ENCODE measurements at places on chromosomes 16 and 17.

GRCh38 chr17:861364-861763 lies 79.2 kb downstream of the MRM3 start:
- DNase-seq: no peak

- DNase-seq: no peak
Observed at GRCh38 chr17:78976907-78977680, 2.6 kb downstream of the LGALS3BP start.

- DNase-seq: no peak
Observed at GRCh38 chr16:57544124-57544653, 1.7 kb downstream of the ADGRG5 start.

DNA sequence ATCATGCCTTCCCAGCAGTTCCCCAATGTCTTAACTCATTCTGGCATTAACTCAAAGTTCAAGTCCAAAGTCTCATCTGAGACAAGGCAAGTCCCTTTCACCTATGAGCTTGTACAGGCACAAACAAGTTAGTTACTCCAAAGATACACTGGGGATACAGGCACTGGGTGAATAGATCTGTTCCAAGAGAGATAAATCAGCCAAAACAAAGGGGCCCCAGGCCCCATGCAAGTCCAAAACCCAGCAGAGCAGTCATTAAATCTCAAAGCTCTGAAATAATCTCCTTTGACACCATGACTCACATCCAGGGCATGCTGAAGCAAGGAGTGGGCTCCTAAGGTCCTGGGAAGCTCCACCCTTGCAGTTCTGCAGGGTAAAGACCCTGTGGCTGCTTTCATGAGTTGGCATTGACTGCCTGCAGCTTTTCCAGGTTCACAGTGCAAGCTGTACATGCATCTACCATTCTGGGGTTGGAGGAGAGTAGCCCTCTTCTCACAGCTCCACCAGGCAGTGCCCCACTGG lies 332.2 kb upstream of the KIF2B start:
- no peak for DNase-seq

GRCh38 chr16:26263406-26263805 lies 571.6 kb downstream of the HS3ST4 start:
- no peak for DNase-seq

DNA sequence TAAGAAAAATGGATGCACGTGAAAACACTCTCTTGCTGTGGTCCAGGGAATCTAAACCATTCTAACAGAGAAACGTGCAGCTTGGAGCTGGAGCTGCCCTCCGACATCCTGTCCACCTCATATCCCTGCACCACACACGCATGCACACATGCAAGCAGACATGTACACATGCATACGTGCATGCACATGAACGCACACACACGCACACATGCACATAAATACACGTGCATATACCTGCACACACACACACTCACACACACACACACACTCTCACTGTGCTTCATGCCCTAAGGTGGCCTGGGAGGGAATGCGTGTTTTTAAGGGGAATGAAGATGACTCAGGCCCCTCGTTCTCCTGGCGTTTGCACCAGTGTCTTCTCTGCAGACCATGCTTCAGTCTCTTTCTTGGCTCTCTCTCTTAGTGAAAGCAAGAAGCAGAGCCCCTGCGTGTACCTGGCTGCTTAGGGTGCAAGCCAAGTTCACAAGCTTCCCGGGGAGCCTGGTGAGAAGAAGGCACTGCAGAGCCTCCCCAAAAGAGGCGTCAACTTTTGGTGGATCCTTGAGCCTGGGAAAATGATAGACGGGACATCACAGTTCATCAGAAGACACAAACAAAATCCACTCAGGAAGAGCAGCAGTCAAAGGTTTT lies 72.8 kb downstream of the GOSR1 start:
- DNase-seq: no peak

- no peak for DNase-seq
Observed at GRCh38 chr17:68356949-68357455, 65.7 kb downstream of the ARSG start.

DNA sequence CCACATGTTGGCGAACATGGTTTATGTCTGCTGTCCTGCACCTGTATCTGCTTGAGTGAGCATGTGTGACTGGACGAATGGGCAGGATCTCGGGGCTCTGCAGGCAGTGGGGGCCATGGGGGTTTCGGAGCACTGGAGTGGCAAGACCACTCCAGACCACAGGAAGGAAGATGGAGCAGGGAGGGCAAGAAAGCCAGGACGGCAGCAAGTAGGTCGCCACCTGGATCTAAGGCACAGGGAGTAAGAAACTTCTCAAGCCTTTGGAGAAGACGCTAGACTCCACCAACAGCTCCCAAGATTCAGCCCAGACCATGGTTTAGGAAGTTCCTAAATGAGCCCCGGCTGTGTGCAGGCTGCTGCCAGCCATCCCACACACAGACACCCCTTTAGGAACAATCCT lies 32.8 kb upstream of the C16orf95 start:
- DNase-seq: no peak

- DNase-seq: no peak
Observed at GRCh38 chr16:49670627-49671026, 185.3 kb downstream of the ZNF423 start.

DNA sequence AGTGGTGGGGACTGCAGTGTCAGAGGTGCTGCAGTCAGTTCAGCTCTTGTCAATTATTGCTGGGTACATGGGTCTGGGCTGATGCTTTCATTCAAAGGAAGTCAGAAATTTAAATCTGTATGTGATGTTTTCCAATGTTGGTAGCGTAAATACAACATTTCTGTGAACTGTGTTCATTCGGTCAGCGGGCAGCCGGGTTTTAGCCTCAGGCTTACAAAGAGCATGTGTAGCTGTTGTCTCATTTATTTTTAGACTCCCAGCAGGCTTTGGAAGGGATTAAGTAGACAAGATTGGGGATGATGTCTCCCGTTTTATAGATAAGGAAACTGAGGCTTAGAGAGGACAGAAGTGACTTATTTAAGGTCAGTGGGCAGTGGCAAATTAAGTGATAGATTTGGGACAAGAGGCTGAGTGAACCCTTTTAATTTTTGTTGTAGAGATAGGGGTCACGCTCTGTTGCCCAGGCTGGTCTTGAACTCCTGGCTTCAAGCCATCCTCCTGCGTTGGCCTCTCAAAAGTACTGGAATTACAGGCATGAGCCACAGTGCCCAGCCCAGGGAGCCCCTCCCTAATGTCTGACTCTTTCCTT lies 8.1 kb downstream of the AQP8 start:
- DNase-seq: no peak

GRCh38 chr16:70778901-70779309 lies 22.1 kb downstream of the VAC14 start:
- peak; percentile 79 for DNase-seq

- DNase-seq: no peak
Observed at GRCh38 chr17:48478224-48479013, 48.4 kb upstream of the SKAP1 start.

DNA sequence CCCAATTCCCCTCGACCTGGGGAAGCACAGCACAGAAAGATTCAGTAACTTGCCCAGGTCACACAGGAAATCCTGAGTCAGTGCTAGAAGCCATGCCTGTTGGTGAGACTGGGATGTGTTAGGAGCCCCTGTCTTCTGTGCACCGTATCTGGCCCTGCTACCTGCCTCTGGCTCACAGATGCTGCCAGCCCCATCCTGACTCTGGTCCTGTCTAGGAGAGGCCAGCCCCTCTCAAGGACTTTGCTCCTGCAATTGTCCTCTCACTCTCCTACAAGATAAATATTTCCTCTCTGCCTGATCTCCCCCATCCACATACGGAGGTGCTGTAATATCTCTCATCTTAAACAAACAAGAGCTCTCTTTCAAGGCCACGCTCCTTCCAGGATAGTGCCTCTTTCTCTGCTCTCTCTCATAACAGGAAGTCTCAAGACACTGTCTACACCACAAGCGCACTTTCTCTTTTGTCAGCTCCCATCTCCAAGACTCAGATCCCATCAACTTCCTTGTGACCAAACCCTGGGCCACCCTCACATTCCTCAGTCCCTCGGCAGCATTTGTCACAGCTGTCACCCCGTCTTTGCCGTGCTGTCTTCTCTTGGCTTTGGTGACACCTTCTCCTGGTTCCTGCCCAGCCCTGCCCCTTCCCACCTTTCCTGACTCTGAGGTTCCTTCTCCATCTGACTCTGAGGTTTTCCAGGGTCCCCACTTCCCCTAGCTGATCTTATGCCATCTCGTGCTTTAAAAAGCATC lies 1.9 kb downstream of the SLC13A2 start:
- DNase-seq: no peak

DNA sequence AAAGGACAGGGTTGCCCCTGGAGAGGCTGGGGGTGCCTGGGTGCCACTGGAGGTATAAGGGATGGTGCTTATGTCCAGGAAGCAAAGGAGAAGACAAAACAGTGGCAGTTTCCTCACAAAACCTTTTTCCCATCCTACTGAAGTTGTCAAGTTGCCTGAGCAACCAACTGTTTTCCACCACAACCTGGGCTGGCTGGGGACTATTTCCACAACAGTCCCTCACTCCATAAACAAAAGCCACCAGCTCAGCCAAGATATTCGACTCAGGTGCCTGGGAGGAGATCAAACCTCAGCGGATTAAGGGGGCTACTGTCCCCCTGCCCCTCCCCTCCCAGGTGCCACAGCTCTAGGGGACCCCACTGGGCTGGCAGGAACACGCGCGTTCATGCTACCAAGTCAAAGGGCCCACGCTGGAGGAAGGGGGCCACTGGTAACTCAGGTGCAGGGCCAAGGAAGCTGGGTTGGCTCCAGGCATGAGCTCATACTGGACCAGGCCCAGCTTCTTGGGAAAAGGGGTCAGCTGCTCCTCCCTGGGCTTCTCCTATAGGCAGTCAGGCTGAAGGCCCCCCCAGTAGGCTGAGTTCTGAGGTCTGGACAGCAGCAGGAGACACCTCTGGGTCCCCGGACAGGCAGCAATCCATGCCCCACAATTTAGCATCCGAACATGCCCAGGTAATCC lies 45.7 kb upstream of the MRPS23 start:
- no peak for DNase-seq

GRCh38 chr17:78993981-78994671 lies 14.4 kb upstream of the LGALS3BP start:
- no peak for DNase-seq

DNA sequence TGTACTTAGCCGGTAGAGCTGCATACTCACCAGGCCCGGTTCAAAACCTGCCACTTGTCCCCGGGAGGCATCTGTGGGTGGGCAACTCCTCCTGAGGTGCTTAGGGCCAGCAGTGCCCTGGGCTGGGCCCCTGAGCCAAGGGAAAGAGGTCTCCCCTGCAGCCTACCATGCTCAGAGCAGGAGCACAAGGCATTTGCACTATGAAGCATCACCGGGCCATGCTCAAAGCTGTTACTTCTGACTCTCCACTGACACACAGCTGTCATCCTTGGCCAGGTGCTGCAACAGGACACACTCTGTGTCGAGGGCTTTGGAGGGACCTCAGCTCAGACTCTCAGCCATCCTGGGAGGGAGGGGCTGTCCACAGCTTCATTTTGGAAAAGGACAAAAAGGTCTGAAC lies 37.2 kb downstream of the SLC38A8 start:
- DNase-seq: no peak

DNA sequence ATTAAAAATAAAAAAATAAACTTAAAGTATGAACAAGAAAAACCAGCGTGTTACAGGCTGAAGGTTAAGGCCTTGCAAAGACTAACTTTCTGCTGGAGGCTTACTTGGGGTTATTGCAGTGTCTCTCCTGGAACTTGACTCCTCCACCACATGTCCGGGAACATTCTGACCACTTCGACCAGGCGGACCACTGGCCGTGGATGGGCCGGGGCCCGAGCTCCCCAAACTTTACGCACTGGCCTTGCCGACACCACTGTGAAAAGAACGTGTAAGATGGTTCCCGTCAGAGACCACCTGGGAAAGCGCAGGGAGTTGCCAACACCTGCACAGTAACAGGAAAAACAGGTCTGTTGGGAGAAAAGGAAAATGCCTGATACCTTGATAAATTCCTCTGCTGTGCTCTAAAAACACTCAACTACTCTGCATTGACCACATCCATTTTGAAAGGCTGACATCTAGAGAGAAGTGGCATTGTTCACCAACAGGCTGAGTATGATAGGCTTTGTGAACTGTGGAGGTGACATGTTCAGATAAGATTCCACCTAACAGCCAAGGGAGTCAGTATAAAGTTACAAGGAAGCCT lies 99.1 kb downstream of the ADAMTS18 start:
- no peak for DNase-seq

DNA sequence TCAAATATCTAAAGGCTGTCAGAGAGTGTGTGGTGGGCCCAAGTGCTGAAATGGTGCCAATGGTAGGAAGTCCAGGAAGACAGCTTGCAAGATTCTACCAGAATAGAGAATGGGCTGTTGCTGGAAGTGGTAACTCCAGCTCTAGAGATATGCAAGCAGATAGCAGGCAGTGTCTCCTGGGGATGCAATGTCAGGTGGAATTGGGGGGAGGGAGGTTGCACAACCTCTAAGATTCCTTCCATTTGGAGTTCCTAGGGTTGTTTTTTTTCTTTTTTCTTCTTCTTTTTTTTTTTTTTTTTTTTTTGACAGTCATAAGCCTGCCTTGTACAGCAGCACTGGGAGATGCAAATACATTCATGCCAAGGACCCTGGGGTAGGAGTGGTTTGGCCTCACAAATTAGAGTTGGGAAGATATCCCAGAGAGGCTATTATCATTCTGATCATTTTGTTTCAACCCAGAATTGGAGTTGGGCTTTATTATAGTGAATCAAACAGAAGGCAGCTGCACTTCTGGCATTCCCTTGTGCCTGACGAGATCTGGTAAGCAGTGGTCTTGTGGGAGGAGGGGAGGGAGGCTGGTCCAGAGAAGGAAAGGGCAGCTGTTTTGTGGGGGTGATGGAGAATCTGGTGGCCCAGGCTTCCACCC lies 51.1 kb downstream of the SLC6A2 start:
- no peak for DNase-seq

- DNase-seq: peak; percentile 76
Observed at GRCh38 chr16:84730406-84731106, 30.8 kb downstream of the USP10 start.

- no peak for DNase-seq
Observed at GRCh38 chr17:76725580-76726230, 701 bp downstream of the JMJD6 start.

- DNase-seq: no peak
Observed at GRCh38 chr17:19570544-19571062, 36.9 kb downstream of the SLC47A1 start.

GRCh38 chr17:60599220-60599619 lies 773 bp upstream of the PPM1D start:
- DNase-seq: no peak

GRCh38 chr16:57260294-57260929 lies 15.4 kb downstream of the ARL2BP start:
- peak; percentile 20 for DNase-seq

GRCh38 chr17:6713130-6713917 lies at the start of gene SLC13A5:
Gene SLC13A5, minus strand, starts transcription at chr17:6713369. Its CDS starts 36 bp downstream, at chr17:6713333.
- DNase-seq: no peak

GRCh38 chr16:88977018-88977811 lies at the start of gene CBFA2T3:
Gene CBFA2T3, minus strand, starts transcription at chr16:88977207. Its CDS starts 400 bp downstream, at chr16:88976807.
- no peak for DNase-seq

All from fibroblast of skin of left quadriceps (primary cell).